NCI-H2029 (cell line): ENCODE measurements at places on chromosomes 1 and 21.

DNA sequence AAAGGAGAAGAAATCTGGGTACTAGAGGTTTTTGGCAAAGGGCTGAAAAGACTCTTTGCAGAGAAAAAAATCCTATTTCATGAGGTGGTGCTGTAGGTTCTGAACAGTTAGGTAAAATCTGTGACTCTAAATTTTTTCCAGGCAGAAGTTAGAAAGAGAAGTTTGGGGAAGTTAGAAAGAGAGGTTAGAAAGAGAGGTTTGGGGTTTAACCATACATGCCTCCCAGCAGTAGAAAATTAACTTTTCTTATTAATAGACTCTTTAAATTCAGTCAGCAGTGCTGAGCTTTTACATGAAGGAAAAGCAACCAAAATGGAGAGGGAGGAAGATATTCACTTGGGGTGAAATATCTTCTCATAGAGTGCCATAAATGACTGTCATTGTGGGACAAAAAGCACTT is 12.2 kb downstream of the AMY1C start:
- no peak for DNase-seq

DNA sequence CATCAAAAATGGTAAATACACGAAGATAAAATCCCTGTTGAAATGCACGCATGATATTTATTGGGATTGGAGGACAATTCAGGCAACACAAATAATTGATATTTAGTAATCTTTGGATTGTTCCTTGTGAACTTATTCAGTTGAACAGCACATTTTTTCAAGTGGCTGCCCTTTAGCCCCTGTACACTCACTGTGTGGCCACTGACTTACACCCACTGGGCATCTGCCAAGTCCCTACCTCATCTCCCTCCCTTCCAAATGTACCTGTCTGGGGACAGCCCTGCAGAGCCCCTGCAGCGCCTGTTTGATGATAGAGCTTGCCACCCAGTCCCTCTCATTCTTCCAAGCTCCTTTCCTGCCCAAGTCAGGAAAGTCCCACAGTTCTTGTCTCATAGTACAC is 154.3 kb downstream of the GLUL start:
- DNase-seq: no peak

GRCh38 chr1:98766255-98766654 is 104.7 kb downstream of the SNX7 start:
- no peak for DNase-seq

DNA sequence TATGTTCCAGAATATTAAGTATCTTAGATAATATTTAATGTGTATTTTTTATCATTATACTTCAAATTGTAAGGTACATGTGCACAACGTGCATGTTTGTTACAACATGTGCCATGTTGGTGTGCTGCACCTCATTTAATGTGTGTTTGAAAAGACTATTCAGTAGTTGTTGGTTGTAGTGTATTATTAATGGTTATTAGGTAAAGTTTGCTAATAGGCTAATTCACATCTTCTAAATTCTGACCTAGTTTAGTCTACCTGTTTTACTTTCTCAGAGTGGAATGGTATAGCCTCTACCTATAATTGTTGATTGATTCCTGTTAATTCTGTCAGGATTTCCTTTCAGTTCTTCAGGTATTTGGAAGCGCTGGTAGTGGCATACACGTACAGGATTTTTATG is 153.0 kb downstream of the NCAM2 start:
- DNase-seq: no peak

DNA sequence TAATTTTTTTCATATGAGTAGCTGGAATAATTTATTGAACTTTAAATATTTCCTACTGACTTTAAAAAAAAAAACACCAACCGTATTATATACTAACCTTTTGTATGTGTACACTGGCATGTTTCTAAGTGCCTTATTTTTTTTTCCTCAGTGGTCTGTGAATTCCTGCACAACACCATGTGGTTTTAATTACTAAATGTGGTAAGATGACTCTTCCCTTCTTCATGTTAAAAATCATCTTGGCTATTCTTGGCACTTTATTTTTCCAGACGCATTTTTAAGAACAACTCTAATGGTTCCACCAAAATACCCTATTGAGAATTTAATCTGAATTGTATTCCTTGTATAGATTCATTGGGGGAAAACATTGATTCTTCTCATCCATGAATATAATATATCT is 28.4 kb downstream of the PPP2R5A start:
- no peak for DNase-seq

GRCh38 chr1:15974855-15975254 is 1.0 kb downstream of the ZBTB17 start:
- no peak for DNase-seq

- DNase-seq: no peak
These were observed 50.9 kb upstream of the NR5A2 start for GRCh38 chr1:199976496-199977144.

GRCh38 chr1:156836041-156836654 is 19.5 kb upstream of the SH2D2A start:
- DNase-seq: no peak

DNA sequence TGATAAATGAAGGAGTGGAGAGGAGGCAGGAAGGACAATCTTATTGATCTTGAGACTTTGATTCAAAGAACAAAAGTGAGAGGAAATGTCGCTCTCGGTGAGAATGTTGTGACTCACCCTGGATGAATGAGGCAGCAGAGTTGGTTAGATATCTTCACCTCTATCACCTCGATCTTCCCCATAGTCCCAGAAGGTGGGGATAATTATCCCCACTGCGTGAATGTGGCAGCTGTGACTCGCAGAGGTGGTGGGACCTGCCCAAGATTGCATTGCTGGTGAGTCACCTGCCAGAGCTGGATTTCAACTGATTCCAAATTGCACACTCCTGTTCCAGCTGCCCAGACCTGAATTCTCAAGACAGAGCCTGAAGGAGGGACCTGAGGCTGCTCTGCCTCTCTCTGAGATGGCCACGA is 105.0 kb downstream of the MATN1 start:
- DNase-seq: no peak

GRCh38 chr1:159581422-159581821 is 6.2 kb upstream of the APCS start:
- DNase-seq: no peak

- DNase-seq: no peak
These were observed 108.7 kb downstream of the TOMM20 start for GRCh38 chr1:235019961-235020360.

- no peak for DNase-seq
These were observed 5.2 kb downstream of the ELF3 start for GRCh38 chr1:202015662-202015937.

DNA sequence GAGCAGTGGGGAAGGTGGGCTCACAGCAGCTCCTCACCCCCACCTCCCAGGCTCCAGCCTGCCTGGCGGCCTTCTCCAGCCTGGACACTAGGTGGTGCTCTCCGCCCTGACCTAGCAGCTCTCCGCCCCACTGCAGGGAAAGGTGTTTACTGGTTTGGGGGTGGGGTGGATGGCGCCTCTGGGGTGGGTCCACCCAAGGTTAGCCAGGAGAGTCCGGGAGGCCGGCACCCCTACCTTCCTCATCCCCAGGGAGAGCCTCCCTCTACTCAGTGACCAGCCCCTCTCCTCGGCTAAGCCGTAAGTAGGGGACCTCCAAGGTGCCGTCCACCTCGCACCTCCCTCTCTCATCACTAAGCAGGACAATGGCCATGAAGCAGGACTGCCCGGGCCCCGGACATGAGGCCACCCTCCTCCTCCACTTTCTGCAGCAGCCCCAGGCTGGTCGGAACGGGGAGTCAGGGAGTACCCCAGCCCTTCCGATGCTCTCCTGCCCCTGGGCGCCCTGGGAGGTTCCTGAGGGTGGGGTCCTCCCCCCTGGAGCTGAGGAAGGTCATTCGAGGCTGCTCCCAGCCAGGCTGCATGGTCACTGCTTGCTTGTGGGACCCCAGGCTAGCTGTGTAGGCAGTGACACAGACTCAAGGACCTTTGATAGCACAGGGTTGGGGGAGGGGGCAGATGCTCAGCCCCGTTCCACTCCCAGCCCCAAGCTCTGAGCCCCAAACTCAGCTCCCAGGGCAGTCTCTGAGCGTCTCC is 101.4 kb upstream of the VAMP3 start:
- no peak for DNase-seq

- DNase-seq: no peak
These were observed 2.5 kb downstream of the C1orf115 start for GRCh38 chr1:220692436-220693228.

DNA sequence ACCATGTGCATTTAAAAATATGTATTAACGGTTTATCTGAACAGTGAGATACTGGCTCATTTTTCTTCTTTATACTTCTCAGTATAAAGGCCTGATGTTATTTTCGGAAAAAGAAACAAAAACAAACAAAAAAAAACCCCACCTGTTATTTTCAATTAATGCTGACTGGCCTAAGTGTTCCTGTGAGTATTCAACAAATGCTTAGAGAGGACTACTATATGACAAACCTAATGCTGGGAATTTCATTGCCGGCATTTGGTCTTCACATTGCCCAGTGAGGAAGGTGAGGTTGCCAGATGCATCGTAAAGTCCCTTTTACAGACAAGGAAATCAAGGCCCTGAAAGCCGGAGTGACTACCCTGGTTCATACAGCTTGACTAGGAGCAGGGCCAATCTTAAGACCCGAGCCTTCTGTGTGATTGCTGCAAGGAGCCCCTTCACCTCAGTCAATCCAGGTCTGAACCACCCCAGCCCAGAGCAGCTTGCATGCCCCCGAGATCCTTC is 599 bp downstream of the MRPL24 start:
- DNase-seq: no peak

GRCh38 chr1:98103617-98104285 is 182.9 kb upstream of the DPYD start:
- no peak for DNase-seq

DNA sequence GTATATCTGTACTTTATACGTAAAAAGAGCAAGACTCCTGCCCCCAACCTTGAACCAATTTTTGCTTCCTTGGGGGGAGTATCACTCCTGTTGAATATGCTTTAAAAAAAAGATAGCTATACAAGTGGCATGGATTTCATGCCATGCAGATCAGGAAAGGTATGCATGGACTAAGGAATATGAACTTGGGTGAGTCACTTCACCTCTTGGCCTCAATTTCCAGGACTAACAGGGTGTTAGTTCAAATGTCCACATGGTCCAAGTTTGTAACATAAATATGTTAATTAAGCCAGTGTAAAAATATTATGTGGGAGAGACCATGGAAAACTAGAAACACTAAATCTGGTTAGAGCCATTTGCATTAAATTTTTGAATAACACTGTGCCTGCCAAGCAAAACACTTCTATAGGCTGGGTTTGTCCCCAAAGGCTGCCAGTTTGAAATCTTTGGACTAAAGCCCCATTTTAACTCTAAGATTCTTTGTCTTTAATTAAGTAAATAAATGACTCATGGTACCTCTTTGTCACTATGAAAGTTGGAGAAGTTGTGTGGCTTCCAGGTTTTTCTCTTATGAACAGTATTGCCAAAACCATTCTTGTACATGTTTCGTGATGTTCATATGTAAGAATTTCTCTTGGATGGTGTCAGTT is 33.1 kb downstream of the FAM177B start:
- DNase-seq: no peak

GRCh38 chr1:27891196-27891889 is 19.0 kb downstream of the THEMIS2 start:
- no peak for DNase-seq

DNA sequence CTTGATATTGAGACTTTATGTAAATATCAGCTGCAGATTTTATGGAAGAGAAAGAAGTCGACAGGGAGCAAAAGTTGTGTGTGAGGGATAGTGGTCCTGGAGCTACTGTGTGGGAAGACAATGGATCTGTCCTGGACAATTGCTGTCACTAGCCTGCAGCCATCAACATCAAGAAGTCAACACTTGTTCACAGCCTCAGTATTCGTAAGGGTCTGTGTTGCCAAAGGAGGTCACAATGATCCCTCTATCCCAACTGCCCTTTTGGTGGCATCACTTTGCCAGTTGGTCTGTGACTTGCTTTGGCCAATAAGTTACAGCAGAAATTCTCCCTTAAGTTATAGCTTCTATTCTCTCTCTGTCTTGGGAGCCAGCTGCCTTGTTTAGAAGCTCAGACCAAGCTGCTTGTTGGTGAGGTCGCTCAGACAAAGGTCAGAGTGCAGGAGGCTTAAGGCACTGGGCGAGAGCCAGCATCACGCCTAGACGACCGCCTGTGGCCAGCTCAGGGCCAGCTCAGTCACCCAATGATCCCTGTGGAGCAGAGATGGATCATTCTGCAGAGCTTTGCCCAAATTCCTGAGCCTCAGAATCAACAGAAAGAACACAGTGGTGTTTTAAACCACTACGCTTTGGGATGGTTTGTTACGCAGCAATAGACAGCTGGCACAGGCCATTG is 134.9 kb downstream of the RHOU start:
- no peak for DNase-seq
